ENCODE measurements at places on chromosomes 2 and 18.

DNA sequence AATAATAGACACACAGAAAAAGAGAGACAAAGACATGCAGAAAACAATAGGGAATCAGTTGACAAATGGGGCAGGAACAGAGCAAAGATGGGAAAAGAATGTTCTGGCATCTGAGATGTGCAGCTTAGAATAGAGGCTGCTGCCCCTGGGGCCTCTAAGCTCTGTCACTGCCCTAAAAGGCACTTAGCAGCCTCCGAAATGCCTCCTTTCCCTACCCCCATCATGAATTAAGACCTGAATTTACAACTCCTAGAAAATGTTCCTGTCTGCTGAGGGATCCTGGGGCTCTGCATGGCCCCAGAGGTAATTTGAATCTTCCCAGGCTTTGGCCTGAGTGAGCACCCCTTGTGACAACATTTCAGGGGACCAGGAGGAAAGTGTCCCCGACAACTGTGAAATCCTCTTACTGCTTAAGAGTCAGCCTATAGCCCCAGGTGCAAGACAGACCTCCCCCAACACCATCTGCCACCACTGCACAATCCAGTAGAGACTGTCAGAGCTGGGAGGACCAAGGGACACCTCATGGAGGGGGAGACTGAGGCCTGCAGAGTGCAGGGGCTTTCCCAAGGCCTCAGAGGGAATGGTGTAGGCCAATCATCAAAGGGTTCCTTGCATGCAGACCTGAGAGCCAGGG is 24.8 kb downstream of the MRPL35 start:
- DNase-seq: no peak

DNA sequence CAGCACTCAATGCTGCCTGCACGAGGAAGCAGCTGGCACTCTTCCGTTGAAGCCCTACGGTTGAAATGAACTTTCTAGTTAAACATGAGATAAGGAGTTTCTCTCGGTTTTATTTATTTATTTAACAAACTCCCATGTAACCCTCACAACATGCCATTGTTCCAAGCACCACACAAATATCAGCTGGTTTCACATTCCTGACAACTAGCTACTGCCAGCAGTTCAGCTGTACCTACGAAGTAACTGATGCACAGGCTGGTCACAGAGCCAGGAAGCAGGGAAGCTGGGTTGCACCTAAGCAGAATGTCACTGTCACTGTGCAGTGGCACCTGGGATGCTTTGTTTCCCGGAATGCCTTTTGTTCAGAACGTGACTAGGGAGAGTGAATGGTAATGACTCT is 18.1 kb downstream of the TIMM21 start:
- DNase-seq: no peak

DNA sequence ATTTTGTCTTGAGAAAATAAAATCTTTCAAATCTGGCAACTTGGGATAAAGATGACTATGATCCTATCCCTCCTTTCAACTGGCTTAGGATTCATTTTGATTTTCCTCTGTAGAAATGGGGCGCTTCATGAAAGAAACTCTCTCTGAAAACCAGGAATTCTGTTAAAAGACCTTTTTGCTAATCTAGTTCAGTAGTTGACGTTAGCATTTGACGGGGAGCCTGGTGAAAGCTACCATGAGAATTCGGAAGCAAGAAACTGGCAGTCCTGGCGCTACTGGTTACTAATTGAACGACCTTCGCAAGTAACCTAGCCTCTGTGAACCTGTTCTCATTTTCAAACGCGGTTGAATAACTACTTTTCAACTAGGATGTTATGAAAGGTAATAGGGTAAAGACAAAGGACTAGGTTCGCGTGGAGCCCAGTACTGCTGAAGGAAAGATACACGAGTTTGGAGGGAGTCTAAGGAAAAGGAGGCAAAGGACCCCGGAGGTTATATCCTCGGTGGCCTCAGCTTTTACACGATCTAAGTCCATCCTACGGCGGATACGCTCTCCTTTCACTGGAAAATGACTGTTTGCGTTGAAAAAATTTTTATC is 604 bp upstream of the STK11IP start:
- no peak for DNase-seq

DNA sequence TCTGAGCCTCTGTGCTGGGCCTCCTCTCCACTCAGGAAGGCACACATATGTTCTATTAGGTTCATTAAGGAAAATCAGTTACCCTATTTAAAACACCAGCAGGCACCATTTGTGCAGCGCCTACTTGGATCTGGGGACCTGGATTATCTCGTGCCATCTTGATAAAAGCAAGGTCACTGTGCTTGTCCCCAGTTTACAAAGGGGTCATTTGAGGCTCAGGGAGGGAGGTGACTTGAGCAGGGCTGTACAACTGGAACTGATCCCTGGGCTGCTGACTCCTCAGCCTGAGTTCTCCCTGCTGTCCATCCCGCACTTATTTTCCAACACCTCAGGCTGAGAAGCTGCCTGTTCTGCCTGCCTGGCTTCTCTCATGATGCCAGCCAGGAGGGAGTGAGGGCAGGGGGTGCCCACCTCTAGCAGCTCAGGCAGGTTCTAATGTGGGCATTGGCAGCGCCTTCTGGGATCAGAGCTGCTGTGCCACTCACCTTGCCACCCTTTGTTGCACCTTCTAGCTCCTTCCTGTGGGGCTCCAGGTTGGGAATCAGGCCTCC is 120.3 kb downstream of the GLI2 start:
- DNase-seq: no peak

DNA sequence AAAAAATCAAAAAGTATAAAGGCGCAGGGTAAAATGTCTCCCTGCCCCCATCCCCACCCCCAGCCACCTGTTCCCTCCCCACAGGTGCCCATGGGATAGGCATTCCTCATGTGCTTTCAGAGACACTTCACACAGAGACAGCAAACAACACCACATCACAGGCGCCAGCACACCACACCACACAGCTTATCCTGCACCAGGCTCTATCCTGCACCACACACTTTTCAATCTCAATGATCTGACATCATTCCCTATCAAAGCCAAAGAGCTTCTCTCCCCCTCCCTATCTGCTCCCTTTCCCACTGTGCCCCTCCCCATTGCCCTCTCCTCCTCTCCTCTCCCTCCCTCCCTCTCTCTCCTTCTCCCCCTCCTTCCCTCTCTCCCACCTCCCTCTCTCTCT is 15.5 kb downstream of the FAM178B start:
- no peak for DNase-seq

- DNase-seq: no peak
Observed at GRCh38 chr2:130987519-130988425, 105.5 kb downstream of the FAM168B start.

DNA sequence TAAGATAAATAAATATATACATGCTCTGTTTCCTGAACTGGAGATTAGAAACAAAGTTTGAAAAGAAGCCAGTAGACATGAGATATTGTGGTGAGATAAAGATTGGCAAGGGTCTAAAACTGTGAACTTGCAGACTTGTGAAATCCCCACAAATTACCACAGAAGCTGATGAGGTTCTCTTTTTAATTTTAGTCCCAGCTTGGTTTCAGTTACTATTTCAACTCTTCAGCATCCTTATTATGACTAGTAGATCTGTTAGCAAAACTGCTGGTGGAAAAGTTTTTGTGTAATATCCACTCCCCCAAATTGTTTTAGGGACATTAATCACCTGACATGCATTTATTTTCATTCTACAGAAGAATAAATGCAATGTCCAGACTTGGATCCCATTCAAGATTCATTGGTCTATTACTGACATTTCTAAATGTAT is 20.8 kb downstream of the RASGRP3 start:
- DNase-seq: peak; percentile 47

- no peak for DNase-seq
Observed at GRCh38 chr2:20722592-20723240, 55.8 kb downstream of the GDF7 start.

DNA sequence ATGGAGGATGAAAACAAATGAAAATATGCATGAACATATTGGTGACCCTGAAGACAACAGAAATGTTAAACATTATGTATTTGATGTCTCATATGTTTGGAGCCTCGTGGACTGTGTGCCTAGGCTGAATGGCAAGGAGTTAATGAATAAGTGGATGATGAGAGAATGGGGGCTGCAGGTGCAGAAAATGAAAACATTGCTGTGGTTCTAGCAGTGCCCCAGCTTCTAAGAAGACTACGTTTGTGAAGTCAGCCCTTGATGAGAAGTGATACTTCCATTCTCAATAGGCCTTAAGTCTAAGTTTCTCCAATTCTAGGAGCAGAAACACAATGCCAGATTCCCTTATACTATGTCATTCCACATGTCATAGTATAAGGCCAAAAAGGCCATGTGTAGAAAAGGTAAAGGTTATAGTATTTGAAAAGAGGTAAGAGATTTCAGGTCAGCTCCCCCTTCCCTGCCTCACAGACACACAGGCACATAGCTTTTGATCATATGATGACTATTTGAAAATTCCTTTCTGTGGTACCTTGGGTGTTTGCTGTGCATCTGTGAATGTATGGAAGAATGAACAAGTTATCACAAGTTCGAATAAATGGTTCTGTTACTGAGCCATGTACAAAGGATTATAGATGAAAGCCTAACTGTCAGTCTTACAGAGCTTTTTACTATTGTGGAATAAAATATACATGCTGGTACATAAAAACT is 280.8 kb downstream of the SETBP1 start:
- DNase-seq: no peak

- DNase-seq: no peak
Observed at GRCh38 chr18:60506682-60507081, 134.1 kb upstream of the MC4R start.

DNA sequence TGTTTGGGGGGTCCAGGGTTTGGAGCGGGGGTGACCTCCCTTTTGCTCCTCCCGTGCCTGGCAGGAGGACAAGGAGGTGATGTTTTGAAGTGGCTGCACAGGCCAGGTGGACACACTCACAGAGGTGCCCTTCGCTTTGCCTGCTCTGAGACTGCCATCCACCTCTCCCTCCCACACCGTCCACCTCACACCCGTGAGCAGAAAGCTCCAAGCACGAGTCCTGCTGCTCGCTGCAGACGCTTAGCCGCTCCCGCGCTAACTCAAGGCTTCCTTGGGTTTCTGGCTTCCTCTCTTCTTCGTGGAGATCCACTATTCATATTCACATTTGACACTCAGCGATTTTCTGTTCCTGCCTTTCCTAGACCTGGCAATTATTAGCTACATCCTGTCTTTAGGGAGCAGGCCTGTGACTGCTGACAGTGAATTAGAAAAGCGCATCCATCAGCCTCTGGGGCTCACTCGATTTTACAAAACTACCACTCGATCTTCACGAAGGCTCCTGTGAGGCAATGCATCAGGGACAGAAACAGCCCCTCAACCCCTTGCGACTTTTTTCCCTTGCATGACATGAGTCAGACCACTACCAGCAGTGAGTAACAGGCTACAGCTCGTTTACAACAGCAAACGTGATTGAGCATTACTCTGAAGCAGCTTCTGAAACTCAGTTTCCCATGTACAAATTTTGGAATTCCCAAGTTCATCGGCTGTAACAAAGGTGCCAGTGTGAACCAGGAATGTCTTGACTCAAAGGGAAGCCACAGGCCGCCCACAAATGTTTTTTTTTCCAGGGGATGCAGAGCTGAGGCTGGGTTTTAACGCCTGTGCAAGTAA is 238.7 kb upstream of the SOX11 start:
- no peak for DNase-seq

- DNase-seq: no peak
Observed at GRCh38 chr2:66433945-66434678, 813 bp upstream of the MEIS1 start.

Data from GM10248 (cell line).